ENCODE measurements at places on chromosomes 3 and 15. TPM values are rescaled to one million over a fixed set of nuclear protein-coding genes. Genes with fewer than 3 reads are reported as not detected.

- DNase-seq, result no peak
These were observed 648.7 kb upstream of the DPPA4 start for GRCh38 chr3:109985943-109986555.

The NCBP2 gene
- total RNA-seq, result 48.7 TPM

GRCh38 chr3:78569804-78570203, 1198.0 kb downstream of the ROBO1 start:
- no peak for DNase-seq

- no peak for DNase-seq
These were observed 19.0 kb upstream of the HTR3E start for GRCh38 chr3:184077881-184078280.

The CDHR4 gene
- 0.09 TPM for total RNA-seq

DNA sequence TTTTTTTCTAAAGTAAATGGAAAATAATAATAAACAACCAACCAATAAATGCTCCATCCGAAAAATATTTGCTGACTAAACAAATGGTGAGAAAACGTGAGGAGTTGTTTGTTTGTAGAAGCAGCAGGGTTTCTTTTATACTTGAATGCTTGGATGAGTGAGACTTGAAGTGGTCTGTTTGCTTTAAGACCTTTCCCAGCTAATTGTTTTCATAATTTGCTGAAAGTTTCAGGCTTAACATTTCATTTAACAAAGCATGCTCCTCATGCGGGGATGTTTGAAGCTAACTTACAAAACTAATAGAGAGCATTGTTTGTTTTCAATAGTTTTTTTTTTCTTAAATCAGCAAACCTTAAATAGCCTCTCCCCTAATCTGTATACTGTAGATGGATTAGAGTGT, 484.6 kb downstream of the ROBO2 start:
- no peak for DNase-seq

DNA sequence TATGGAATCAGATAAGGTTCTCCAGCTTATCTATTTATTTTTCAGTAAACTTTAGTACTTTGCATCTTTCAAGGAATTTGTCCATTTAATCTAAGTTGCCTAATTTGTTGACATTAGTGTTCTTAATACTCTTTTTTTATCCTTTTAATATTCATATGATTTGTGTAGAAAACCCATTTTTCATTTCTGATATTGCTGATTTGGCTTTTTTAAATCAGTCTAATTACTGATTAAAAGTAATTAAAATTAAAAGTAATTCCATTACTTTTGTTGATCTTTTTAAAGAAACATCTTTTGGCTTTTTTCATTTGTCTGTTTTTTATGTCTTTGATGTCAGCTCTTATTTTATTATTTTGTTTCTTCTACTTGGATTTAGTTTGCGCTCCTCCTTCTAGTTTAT, 101.2 kb downstream of the CGGBP1 start:
- DNase-seq, result no peak

The GPR27 gene
- total RNA-seq, result 4.5 TPM

DNA sequence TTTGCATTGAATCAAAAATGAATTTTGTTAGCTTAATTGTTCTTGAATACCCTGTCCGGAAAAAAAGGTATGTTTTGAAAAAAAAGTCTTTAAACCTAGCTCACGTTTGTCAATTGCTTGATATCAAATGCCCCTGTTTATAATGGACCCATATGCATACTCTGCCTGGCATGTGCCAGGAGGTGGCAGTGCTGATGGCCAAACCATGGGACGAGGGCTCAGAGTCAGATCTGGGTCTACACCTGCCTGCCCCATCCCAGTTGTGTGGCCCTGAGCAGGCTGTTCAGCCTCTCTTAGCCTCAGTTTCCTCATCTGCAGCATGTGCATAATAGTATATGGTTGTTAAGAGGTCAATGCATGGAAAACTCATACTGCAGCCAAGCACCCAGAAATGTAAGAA, 38.8 kb downstream of the PRKCD start:
- DNase-seq, result no peak

The PAQR5 gene
- total RNA-seq, result 20.5 TPM

- no peak for DNase-seq
These were observed 891 bp downstream of the AHSG start for GRCh38 chr3:186613637-186614265.

DNA sequence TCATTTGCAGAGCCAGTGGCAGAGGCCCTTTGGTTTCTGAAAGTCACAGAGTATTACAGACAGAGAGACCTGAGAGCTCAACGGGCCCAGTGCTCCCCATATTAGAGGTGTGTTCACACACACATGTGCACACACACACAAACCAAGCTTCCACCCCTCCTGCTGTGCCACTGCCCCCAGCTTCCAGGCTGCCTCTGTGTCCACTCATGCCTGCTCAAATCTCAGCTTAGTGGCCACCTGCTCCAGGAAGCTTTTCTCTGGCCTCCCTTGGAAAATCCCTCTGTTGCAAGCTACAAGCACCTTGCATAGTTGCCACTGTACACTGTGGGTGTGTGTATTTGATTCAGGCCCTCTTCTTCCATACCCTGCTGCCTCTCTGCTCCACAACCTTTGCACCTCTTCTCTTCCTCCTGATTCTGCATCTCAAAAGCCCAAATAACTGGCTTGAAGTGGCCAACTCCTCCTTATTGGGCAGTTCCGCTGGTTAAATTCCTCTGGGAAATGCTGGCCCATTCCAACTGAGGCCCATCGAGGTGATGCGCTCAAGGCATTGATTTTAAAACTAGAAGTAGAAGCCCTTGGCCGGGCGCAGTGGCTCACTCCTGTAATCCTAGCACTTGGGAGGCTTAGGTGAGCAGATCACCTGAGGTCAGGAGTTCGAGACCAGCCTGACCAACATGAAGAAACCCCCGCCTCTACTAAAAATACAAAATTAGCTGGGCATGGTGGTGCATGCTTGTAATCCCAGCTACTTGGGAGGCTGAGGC, 23.0 kb downstream of the MESD start:
- DNase-seq, result no peak

DNA sequence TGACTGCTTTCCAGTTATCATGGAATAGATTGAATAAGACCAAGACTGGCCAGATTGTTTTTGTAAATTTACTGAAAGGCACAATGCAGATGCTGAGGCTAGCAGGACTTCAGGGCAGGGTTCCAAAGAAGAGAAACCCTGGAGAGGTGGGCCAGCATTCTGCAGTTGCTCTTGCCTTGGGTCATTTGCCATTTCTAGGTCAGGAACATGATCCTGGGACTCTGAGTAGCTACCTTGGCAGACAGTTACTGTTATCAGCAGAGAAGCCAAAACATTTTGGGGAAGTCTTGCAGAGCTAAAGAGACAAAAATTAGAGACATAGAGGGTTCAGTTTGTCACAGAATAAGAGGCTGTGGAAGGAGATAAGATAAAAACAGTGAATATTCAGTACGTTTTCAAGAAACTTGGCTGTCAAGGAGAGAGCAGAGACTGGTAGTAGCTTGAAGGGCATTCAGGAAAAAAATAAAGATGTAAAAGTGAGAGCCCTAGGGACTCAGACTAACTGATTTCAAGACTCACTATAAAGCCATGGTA, 46.8 kb upstream of the MYRIP start:
- no peak for DNase-seq

The SLC24A5 gene
- not detected for total RNA-seq

DNA sequence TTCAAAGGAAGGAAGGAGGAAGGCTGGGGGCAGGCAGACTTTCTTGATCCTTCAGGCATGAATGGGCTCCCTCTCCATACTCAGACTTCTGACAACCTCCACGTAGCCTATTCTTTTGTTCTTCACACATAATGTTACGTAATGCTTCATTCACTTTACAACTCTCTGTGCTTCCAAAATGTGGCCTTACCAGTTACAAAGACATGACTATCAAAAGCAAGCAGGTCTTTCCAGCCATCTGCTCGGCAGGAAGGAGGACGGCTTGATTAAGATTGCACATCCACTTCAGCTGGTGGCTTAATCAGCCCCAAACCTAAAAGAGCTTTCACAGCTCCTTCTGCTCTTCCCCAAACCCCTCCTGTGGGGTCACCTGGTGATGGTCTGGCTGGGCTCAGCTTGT, 263.2 kb downstream of the XXYLT1 start:
- no peak for DNase-seq

DNA sequence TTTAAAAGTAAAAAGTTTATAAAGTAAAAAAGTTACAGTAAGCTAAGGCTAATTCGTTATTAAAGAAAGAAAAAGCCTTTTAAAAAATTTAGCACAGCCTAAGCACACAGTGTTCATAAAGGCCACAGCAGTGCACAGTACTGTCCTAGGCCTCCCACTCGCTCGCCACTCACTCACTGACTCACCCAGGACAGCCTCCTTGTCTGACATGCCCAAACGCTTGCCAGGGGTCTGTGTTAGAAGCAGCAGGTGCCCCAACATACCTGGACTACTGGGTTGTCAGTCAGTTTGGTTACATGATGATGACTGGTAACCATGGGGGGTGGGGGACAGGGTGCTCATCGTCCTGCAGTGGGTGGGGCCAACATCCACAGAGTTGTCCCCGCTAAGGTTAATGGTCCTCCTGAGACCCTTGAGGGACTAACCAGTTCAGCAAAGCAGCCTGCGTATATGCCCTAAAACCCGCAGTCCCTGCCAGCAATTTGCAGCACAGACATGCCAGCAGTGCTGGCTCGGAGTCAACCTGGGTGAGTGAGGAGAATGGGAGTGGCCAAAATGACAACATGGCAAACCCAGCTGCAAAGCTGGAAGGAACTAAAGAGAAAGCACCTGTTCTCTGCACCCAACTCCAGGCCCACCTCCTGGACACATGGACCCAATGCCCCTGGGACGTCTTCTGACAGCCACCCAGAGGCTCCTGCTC, 49.2 kb downstream of the CYFIP1 start:
- no peak for DNase-seq

DNA sequence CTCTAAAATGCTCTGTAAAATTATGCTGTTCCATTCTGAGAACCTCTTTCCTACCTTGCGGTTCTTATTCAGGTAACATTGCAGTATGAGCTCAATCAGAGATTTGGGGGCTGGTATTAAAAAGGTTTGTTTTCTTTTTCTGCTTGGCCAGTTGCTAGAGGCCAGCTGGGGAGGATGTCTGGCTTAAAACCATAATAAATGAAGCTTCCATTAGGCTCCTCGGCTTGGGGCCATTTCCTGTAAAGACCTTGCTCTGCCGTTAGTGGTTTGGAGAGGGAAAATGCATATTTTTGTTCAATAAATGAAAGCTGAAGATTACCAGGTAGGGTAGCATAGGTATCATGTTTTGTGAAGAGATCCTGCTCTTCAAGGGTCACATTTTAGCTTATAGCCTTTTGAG, 55.2 kb downstream of the MCTP2 start:
- DNase-seq, result no peak

DNA sequence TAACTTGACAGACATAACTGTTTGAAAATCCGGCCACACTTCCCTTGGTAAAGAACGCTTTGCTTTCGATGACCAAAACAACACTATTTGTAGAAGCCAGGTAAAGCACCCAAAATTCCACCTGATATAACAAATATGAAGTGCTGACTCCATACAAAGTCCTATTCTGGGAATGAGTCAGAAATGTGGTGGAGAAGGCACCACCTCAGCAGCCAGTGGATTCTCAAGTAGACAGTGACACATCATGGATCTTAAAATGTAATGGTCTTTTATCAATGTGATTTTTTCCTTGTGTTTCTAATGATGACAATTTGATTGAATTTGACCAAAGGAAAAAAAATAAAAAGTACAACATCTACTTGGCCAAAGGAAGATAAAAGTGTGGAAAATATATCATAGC, 135.0 kb upstream of the WNT5A start:
- no peak for DNase-seq

GRCh38 chr15:89021224-89021623, 67.0 kb upstream of the ABHD2 start:
- DNase-seq, result peak; percentile 48

DNA sequence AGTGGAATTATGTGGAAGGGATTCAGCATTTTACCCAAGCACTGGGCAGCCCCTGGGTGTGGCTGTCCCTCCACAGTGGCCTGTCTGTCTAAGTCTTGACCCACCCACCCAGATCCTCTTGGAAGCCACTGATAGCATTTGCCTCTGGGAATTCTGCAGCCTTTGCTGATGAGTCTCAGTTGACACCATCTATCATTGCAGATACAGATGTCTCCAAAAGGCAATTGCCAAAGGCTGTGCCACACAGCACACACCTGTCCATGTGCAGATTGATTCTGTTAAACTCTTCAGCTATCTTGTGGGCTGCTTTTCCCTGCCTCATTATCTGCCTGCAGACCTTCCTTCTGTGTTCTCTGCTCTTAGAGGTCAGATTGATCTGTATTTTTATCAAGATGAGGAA, 18.1 kb downstream of the CX3CR1 start:
- no peak for DNase-seq

GRCh38 chr3:131716007-131716406, 213.2 kb upstream of the MRPL3 start:
- DNase-seq, result no peak

GRCh38 chr3:70726961-70727360, 414.5 kb upstream of the MDFIC2 start:
- no peak for DNase-seq

- no peak for DNase-seq
These were observed 268.4 kb upstream of the FRG2C start for GRCh38 chr3:75395580-75396315.

DNA sequence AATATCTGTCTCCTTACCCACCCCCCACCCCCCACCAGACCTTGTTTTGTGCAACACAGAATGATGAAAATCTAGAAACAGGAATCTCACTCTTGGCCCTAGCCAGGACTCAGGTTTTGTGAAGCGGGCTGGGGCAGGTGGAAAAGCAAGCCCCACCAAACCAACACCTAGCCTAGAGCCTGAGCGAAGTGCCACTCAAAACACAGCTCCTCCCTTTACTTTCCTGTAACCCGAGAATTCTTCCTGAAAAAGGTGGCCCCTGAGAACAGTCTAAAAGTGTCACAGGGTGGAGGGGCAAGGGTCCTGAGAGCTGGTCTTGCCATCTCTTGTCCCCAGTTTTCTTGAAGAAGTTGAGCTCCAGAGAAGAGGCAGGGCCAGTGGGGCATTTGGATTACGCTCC, 17.4 kb upstream of the RPUSD3 start:
- no peak for DNase-seq

The INKA1 gene
- 4.4 TPM for total RNA-seq

The SLC12A8 gene
- 49.5 TPM for total RNA-seq

All from mucosa of gallbladder (tissue), 1 donor.